Activated CD8-positive, alpha-beta T cell treated with anti-CD3 and anti-CD28 coated beads, Interleukin-2, amount 10 ng/mL, durations not matched to agents 7 days and 5 days (primary cell): ENCODE measurements at places on chromosomes 16 and 17. TPM values are rescaled to one million over a fixed set of nuclear protein-coding genes. Genes with fewer than 3 reads are reported as not detected.

GRCh38 chr17:74430706-74431567 is 951 bp upstream of the GPRC5C start:
- no peak for DNase-seq

- DNase-seq: no peak
Measured at GRCh38 chr16:77033516-77033915, 157.5 kb upstream of the MON1B start.

Gene KATNB1
- total RNA-seq: 36.7 TPM

DNA sequence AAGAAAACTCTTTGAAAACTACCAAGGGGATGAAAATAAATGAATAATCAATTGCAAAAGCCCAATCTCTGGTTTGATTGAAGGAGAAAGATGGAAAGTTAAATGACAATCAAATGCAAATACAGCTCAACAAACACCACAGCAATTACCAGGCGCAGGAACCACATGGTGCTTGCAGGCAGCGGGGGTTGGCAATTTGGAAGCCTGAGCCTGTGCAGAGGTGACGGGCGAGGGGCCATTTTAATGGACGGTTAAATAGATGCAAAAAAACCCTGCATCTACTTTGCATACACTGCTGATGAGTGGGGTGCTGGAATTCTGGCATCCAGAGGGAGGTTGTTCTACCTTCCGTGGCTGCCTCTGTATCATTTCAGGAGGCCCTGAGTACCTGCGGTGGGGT is 4.8 kb upstream of the SEZ6 start:
- no peak for DNase-seq

DNA sequence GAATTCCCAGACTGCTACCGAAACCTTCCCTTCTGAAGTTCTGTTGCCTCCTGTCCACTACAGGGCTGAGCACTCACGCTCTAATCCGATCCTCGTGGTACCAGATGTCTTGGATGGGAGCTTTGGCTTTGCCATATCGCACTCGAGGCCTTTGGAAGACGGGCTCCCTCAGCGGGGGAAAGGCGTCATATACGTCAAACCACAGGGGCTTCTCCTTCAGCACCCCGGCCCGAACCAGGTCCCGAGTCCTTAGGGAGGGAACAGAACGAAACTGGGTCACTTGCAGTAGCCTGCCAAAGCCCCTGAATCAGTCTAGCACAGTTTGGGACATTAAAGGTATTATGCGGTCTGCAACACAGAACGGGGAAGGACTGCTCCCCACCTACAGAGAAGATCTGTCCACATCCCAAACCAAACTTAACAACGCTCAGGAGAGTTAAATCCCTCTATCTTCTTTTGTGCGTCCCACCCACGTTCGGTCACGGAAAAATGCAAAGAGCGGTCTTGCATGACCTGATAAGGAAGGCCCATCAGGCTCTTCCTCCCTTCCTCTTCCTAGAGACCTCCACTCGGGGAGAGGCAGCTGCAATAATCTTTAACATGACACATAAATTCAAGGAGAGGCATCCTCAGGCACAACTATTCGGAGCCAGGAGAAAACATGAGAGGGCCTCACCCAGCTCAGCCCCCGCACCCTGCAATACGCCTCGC is 526 bp downstream of the MRPS23 start:
- peak; percentile 37 for DNase-seq

Gene UNC119
- 48.1 TPM for total RNA-seq

GRCh38 chr16:15988268-15989013 is 39.0 kb downstream of the ABCC1 start:
- DNase-seq: no peak

Gene SDR42E1
- total RNA-seq: 12.0 TPM

DNA sequence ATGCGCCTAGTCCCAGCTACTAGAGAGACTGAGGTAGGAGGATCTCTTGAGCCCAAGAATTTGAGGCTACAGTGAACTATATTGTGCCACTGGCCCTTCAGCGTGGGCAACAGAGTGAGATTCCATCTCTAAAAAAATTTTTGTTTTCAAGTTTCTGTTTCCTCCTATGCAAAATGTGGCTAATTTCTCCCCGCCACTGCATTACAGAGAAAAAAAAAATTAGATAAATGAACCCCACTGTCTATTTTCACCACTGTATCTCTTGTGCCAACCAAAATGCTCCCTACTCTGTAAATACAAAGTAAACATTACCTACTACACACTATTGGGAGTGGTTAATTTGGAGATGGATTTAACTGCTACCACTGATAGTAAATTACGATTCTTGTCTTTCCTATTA is 2.0 kb downstream of the MARF1 start:
- no peak for DNase-seq

DNA sequence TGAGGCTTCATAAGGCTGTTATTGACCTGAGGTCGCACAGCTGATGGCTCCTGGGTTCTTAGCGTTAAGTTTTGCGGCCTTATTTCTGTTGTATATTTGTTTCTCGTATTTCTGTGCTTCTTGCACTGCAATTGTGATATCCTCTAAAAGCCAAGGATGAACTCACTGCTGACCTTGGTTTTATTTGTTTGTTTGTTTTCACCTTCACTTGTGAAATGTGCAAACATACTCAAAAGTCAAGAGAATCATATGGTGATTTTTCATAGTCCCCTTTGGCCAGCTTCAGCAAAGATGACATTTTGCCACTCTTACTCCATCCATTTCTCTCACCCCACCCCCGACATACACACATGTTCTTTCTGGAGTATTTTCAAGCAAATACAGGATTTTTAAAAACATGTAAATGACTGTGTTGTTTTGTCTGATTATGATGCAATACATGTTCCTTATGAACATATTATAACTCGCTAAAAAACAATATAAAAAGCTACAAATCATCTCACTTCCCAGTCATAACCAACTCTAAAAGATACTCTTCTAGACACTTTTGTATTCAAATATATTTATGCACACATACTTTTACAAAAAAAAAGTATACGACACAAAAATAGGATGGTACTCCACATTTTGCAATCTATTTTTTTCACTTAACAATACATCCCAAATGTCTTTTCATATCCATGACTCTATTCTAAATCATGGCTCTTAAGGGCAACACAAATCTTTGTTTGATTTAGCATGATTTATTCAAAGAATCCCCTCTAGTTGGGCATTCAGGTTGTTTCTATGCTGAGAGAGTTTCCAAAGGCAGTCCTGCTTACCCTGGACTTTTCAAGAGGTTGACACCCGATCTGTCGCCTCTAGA is 5.7 kb upstream of the ZCCHC14 start:
- DNase-seq: no peak

Gene SPNS2
- 4.2 TPM for total RNA-seq

GRCh38 chr17:6233856-6234255 is 163.7 kb downstream of the WSCD1 start:
- no peak for DNase-seq

Gene ANTKMT
- 12.3 TPM for total RNA-seq

GRCh38 chr17:14547556-14547955 is 246.7 kb downstream of the HS3ST3B1 start:
- no peak for DNase-seq

- DNase-seq: no peak
Measured at GRCh38 chr17:59487161-59487873, 78.1 kb upstream of the DHX40 start.

Gene CES5A
- total RNA-seq: not detected

DNA sequence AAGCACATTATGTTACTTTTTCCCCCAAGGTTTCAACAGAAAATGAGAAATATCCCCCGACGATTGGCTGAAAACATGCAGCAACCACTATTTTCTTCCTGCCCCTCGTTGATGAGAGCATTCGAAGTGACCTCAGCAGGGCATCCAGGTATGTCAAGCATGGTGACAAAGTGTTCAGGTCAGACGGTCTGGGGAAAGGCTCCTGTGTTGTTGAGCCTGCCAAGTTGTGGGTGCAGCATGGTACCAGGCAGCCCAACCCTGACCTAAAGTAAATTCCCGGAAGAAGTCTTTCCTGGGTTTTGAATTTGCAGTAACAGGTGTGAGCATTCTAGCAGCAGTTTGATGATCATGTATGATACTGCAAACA is 51.7 kb upstream of the SEC14L1 start:
- DNase-seq: peak; percentile 31

GRCh38 chr17:67569873-67570272 is 147.9 kb upstream of the NOL11 start:
- no peak for DNase-seq

Gene NPIPB13
- 12.6 TPM for total RNA-seq

Gene GHDC
- total RNA-seq: 16.6 TPM

DNA sequence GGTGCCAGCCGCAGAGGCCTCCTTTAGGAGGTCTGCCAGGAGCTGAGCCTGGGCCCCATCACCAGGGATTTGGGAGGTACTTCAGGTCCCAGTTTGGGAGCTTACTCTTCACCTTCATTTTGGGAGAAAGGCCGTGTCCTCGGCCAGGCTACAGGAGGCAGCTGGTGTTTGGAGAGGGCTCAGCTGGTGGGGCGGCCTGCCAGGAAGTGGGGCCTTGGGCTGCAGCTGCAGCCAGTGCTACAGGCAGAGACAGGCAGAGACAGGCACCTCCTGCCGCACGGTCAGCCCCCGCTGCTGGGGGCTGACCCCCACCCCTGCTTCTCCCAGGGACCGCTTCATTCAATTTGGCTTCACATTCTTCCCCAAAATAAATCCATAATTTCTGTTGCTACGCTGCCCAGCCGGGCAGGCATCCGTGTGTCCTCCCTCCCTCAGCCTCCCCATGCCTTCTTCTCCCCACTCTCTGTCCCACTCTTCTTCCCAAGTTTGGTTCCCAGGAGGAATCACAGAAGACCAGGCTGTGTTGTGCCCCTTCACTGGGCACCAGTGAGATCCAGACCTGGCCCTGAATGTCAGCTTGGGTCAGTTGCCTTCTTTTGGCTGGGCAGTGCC is 6.1 kb downstream of the TMEM235 start:
- DNase-seq: no peak

Gene CDH8
- total RNA-seq: not detected

DNA sequence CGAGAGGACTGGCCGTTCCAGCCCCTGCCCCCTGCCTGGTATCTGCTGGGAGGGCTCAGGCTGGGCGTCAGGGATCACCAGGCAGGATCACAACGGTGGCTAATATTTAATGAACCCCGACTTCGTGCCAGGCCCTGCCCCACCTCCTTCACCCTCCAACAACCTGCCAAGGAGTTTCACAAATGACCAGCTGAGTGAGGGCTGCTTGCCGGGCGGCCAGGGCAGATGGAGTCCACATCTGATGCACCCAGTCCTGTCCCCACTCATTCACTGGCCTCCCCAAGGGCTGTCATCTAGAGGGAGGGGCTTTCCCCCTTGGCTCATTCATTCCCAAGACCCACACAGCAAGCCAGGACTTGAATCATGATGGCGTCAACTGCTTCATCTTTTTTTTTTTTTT is 17.5 kb downstream of the UBALD1 start:
- no peak for DNase-seq

DNA sequence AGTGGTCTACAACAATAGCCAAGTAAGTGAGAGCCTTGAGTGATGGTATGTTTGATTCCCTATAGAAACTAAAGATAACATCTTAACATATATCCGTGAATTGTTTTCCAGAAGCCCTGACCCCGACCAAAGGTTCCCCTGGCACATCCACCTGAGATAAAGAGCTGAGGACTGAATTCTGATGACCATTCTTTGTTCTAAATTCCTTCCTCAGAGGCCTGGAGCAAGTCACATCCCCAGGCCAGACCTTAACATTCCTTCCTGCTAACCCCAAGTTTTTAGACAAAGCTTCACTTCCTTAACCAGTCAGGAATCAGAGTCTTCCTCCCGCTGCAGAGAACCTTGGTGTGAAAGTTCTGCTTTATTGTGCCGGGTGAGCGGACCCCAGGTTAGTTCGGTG is 83.3 kb downstream of the PMP22 start:
- no peak for DNase-seq

- DNase-seq: no peak
Measured at GRCh38 chr16:3004319-3004718, 8.4 kb upstream of the CLDN9 start.

Gene CEMP1
- total RNA-seq: not detected

DNA sequence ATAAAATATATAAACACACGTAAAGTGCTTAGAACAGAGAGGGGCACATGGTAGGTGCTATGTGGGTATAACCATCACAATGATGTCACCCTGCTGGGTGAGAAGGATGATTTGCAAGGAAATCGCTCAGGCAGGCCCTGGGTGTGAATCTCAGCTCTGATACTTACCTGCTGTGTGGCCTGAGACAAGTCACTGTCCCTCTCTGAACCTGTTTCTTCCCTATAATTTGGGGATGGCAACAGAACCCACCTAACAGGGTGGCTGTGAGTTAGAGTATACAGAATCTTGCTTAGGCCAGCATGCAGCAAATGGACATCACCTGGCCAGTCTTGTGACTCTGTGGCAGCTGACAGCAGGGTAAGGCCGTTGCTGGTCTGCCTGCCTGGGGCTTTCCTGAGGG is 36.6 kb upstream of the ALKBH5 start:
- DNase-seq: no peak

Gene PARD6A
- 13.2 TPM for total RNA-seq

DNA sequence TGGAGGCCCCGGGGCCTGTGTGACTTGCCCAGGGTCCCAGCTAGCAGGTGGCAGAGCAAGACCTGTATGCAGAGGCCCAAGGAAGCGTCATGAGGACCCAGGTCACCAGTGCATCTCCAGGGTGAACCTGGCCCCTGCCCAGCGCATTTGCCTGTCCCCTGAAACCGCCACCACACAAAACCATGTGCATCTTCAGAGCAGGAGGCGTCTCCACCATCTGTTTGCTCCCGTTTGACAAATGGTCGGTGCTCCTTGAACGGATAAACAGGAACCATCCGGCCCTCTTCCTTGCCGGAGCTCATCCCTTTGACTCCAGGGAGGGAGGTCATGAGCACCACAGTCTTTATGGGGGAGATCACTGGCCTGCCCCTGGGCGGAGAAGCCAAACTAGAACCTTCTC is 62.5 kb downstream of the JPH3 start:
- DNase-seq: no peak

DNA sequence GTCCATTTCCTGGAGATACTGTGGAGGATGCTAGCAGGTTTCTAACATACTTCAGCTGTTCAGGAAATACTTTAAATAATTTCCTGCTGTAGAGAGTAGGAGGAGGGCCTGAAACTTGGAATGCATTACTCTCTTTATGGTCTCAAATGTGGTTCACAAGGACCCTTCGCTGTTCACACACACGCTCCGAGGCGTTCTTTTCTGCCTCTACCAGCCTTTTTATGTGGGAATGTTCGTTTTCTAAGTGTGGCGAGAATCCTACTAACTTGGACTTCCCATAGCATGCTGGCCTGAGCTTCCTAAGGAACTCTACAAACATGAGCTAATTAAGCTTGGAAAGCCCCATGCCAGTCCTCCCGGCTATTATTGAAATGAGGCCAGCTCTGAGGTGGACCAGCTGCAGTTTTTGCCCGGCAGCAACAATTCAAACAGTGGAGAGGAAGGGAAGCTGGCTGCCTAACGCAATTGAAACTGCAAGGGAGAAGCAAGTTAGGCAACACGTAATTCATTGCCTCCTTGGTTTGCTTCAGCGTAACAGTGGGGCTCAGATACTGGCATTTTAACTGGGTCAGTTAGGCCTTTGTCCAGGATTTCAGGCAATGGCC is 18.9 kb downstream of the KPNA2 start:
- DNase-seq: no peak

Gene KCTD19
- 1.1 TPM for total RNA-seq

Gene MRPL58
- 45.8 TPM for total RNA-seq

DNA sequence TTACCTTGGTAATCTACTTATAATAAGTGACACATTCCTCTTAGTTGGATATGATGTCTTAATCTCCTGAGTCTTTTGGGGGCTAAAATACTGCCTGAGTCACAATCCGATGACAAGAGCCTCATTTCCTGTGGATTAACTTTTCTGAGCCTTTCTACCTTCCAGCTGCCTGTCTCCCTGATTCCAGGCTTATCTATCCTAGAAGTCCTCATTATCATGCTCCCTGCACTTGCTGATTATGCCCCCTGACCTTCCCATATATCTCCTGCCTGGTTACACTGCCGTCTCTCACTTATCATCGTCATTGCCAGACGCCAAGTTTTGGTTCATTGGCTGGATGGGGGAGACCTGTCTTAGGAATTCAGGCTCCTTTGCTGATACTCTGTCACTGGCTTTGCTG is 727.4 kb upstream of the CA10 start:
- no peak for DNase-seq
